ENCODE measurements at places on chromosomes 2 and 18. TPM values are rescaled to one million over a fixed set of nuclear protein-coding genes. Genes with fewer than 3 reads are reported as not detected.

DNA sequence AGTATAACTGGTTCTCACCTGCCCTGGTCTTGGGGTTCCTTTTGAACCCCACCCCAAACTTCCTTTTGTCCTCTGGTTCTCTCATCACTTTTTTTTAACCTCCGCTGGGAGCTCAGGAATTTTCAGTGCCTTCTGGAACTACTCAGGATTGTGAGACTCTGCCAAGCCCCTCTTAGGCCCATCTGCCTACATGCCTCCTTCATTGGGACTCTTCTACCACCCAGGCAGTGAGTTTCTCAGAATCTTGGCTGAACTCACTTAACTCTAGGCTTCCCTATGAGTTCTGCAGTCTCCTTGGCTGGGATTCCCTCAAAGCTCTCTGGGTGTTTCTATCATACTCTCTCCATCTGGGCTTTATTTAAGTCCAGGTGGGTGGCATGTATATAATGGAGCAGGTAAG lies 86.3 kb downstream of the MDH1 start:
- H3K27me3 ChIP-seq = no peaks in the 10 kb centered on the region
- no peak for DNase-seq
- no peak overlapping the region for H3K4me3 ChIP-seq
- no peaks in the 10 kb centered on the region for H3K4me1 ChIP-seq
- no peaks in the 10 kb centered on the region for H3K36me3 ChIP-seq

GRCh38 chr2:153100151-153100550 lies 378.4 kb downstream of the RPRM start:
- H3K27me3 ChIP-seq = no peaks in the 10 kb centered on the region
- no peak for DNase-seq
- no peaks in the 10 kb centered on the region for H3K4me1 ChIP-seq
- no peak overlapping the region for H3K27ac ChIP-seq

GRCh38 chr2:33579227-33579626 lies 19.9 kb downstream of the FAM98A start:
- H3K4me3 ChIP-seq = no peak overlapping the region
- no peaks in the 10 kb centered on the region for H3K27me3 ChIP-seq
- no peak for DNase-seq
- H3K4me1 ChIP-seq = peaks cover 5% of the 10 kb centered on the region
- H3K36me3 ChIP-seq = peaks cover under 1% of the 10 kb centered on the region

DNA sequence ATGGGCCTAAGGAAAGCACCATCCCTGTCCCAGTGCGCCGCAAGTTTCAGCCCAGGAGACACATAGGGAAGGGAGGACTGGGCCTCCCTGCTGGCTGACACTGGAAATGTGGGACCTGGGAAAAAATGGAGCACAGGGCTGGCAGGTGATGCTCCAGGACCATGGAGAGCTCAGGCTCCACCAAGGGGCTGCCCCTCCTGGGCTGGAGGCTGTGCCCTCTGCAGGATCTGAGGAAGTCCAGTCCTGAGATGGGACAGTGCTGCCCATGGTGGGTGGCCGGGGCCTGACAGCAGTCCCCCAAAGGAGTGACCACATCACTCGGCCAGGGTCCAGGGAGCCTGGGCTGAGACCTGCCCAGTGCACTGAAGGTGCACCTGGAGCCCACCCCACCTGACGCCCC lies 108.6 kb upstream of the TEKT4 start:
- no peaks in the 10 kb centered on the region for H3K36me3 ChIP-seq
- H3K27ac ChIP-seq = no peak overlapping the region
- no peak overlapping the region for H3K4me3 ChIP-seq
- no peak for DNase-seq

GRCh38 chr2:8547284-8548064 lies 134.4 kb upstream of the ID2 start:
- no peak overlapping the region for H3K27ac ChIP-seq
- peaks cover 48% of the 10 kb centered on the region for H3K4me1 ChIP-seq
- no peaks in the 10 kb centered on the region for H3K36me3 ChIP-seq
- H3K27me3 ChIP-seq = no peaks in the 10 kb centered on the region
- DNase-seq = no peak

Gene SERPINB2
- total RNA-seq = 1.7 TPM

Measured in CD4-positive, alpha-beta memory T cell (primary cell).